Hindlimb muscle (tissue), 1 donor: ENCODE measurements at places on chromosomes 11 and 22.

GRCh38 chr11:68682531-68682961, 1.8 kb upstream of the GAL start:
- no peak for DNase-seq

DNA sequence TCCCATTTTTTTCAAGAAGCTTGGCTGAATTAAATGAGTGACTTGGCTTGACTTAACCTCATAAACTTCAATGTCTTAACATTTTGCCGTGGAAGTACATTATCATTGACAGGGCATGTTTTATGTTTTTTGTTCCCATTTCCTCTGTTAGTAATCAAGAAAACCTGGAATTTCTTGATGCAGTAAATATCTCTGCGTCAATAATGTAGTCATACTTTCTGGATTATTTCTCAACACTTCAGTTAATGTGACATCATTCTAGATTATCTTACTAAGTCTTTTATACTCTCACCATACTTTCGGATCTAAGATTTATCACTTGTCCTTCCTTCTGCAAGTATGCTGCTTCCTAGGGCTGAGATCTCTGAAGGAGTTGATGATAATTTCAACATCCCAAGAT, 58.6 kb upstream of the PGR start:
- no peak for DNase-seq

DNA sequence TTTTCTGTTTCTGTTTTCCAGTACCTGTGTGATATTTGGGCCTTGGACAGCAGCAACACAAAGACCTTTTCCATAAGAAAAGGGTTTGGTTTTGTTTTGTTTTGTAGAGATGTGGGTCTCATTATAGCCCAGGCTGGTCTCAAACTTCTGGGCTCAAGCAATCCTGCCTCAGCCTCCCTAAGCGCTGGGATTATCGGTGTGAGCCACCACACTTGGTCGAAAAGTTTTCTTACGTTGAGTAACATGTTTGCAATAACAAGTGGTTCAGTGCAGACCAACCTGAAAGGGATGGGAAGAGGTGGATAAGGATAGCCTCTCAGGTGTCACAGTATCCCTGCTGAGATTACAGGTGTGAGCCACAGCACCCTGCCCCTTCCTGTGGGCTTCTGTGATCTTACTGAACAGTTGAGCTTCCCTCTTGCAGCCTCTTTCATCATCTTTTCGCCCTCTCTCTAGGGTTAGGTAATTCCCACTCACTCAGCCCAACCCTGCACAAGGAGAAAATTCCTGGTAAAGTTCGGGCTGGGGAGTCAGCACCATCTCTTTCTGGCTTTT, 3.5 kb upstream of the MRPL48 start:
- DNase-seq = no peak

DNA sequence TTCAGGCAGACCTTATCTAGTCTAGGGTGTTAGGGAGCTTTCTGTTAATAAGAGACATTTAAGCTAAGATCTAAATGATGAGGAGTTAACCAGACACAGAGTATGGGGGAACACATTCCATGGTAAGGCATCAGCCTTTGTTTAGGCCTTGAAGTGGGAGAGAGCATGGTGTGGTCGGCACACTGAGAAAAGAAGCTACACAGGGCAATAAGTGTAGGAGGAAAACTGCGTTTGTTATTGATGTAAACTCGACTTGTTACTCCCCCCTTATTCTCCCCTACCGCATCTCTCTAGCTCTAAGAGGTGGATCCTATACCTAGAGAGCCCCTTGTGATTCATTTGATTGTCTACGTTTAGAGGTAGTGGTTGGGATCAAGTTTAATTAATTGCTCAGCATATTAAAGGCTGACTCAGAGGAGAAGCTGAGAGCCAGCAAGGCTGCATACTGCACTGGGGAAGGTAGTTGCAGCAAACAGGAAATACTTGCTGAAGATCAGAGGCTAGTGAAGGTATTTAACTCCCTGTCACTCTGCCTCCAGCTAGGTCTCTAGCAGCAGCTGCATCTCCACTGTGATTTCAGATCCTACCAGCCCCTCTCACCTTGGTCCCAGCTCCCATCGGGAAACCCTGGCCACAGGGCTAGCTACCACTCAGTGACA, 86.8 kb upstream of the TEAD1 start:
- no peak for DNase-seq

DNA sequence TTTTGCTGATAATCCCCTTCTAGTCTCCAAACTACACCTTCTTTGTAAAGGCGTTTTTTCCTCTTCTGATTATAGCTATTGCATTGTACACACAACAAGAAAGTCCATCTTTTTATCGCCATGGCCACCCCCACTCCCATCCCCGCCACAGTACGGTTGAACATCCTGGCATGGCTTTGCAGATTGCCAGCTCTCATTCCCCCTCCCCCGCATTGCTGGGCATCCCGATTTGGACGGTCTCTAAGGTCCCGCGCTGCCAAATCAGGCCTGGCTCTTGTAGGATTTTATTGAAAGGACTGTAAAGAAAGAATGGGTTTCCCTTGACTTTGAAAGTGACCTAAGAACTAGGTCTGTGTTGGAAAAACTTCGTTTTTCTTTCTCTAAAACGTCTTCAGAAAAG, 916 bp upstream of the SLC6A5 start:
- no peak for DNase-seq

GRCh38 chr22:35517769-35518530, 22.7 kb upstream of the RASD2 start:
- no peak for DNase-seq

DNA sequence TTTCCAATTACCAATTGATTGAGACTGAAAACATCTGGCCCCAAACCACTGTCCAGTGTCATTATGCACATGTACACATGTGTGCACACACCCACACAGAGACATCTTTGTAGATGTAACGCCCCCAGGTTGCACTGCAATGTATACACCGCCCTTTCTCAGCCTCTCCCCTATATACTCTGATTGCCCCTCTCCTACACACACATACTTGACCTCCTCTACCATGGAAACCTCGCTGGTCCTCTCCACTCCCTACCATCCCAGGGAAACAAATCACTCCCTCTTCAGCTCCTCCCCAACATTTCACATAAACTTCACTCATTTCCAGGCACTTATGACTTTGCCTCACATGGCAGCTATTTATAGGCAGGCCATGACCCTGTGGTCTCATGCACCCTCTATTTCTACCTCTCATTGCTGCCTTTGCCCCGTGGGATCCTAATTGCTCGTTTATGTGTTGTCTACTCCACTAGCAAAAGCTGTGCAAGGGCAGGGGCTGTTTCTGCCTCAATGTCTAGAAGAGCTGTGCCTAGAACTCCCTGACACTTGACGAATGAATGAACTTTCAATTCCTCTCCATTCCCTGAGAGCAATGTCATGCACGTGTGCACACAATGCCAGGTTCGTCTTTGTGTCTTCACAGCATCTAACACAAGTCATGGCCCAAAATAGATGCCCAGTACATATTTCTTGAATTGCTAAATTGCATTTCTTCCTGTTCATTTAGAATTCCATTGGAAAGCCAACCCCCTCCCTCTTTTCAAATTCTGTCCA, 10.0 kb upstream of the TMA7B start:
- DNase-seq = no peak

DNA sequence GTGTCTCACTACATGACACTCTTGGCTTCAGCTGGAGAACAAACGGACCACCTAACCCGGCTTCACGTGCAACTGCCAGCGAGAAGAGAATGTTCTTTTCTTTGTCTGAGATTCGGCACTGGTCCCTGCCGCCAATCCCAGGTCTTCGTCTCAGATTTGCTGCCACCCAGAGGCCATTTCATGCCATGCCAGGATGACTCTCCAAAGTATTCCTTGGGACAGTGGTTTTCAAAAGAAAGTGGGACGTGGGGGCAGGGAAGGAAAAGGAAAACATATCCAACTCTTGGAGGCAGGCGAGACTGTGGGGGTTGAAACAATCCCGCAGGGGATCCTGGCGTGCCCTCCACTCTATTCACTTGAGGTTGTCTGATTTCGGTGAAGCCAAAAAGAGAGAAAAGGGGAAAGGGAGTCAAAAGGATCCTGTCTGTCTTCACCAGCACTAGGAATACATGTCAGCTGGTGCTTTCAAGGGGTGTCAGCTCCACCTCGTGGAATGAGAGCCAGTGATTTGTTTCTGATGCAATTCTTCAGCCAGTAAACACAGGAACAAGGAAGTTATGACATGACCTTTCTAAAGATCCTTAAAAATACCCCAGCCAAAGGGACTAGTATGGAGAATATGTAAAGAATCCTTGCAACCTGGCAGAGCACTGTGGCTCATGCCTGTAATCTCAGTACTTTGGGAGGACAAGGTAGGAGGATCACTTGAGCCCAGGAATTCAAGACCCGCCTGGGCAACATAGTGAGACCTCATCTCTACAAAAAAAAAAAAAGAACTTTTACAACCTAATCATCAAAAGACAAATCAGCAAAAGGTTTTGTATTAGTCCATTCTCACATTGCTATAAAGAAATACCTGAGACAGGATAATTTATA, 41.0 kb upstream of the APLNR start:
- peak; percentile 66 for DNase-seq

GRCh38 chr11:121417055-121417551, 35.0 kb upstream of the SORL1 start:
- peak; percentile 73 for DNase-seq

DNA sequence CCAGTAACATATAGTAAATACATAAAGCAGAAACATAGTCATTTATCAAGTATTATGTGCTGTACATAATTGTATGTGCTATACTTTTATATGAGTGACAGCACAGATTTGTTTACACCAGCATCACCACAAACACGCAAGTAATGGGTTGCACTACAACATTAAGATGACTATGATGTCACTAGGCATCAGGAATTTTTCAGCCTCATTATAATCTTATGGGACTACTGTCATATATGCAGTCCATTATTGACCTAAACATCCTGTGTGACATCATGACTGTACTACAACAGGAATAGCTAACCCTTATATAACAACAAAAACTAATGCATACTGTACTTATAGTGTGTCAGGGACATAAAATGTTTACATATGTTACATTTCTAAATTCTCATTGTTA, 50.2 kb upstream of the IZUMO1R start:
- no peak for DNase-seq
